ENCODE measurements at places on chromosomes 5 and 9.

GRCh38 chr5:149782895-149783586, 52.9 kb downstream of the PPARGC1B start:
- H3K27me3 ChIP-seq, result no peaks in the 10 kb centered on the region
- H3K4me1 ChIP-seq, result no peaks in the 10 kb centered on the region
- DNase-seq, result no peak
- H3K36me3 ChIP-seq, result no peaks in the 10 kb centered on the region

- no peak overlapping the region for H3K4me3 ChIP-seq
- H3K4me1 ChIP-seq, result no peaks in the 10 kb centered on the region
- no peaks in the 10 kb centered on the region for H3K36me3 ChIP-seq
- H3K27ac ChIP-seq, result no peak overlapping the region
- no peak for DNase-seq
- H3K27me3 ChIP-seq, result no peaks in the 10 kb centered on the region
Observed at GRCh38 chr9:22170556-22170955, 161.5 kb upstream of the CDKN2B start.

DNA sequence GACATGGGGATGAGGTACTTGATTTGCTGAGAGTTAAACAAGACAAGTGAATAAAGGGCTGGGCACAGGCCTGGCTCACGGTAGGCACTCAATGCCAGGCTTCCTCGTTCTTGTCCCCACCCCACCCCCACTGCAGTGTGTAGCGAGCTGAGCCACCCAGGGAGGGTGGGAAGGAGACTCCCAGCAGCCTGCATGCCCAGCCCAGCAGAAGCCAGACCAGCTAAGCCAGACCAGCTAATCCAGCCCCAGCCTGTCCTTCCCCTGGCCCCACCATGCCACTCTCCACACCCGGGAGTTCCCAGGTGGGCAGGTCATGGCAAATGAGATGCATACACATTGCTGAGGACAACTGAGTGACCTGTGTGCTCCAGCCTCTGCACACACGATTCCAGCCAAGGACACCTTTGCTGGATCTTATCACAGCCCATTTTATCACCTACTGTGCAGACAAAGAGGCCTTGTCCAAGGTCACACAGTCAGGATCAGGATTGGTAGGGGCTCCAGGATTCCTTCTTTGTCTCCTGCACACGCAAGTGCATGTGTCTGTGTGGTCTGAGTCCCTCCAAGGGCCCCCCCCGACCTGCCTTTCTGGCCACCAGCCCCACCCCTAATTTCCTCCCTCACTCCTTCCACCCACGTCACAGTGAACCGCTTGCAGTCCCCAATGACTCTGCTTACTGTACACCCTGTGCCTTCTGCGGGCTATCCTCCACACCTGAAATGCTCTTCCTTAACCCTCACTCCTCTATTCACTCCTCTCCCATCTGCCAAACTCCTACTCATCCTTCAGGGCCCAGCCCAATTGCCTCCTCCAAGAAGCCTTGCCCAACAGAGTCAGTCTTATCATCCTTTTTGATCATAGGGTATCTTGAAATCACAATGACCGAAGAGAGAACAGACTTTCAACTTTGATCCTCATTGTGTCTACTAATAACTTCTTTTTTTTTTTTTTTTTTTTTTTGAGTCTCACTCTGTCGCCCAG, 26.6 kb downstream of the DUSP1 start:
- DNase-seq, result no peak
- peak overlapping the region; percentile 97 for H3K27ac ChIP-seq
- peaks cover 29% of the 10 kb centered on the region for H3K4me1 ChIP-seq
- H3K4me3 ChIP-seq, result no peak overlapping the region
- no peaks in the 10 kb centered on the region for H3K36me3 ChIP-seq

DNA sequence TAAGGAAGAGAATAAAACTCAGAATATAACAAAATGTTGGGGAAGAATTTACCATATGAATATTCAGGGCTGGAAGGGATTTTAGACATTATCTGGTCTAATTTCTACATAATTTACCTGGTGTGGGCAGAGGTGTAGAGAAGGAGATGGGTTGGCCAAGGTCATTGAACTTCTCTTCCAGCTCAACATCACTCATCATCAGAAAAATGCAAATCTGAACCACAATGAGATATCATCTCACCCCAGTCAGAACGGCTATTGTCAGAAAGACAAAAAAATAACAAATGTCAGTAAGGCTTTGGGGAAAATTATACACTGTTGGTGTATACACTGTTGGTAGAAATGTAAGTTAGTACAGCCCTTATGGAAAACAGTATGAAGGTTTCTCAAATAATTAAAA, 121.7 kb downstream of the PTTG1 start:
- no peaks in the 10 kb centered on the region for H3K36me3 ChIP-seq
- no peak overlapping the region for H3K4me3 ChIP-seq
- H3K27ac ChIP-seq, result no peak overlapping the region
- DNase-seq, result no peak

DNA sequence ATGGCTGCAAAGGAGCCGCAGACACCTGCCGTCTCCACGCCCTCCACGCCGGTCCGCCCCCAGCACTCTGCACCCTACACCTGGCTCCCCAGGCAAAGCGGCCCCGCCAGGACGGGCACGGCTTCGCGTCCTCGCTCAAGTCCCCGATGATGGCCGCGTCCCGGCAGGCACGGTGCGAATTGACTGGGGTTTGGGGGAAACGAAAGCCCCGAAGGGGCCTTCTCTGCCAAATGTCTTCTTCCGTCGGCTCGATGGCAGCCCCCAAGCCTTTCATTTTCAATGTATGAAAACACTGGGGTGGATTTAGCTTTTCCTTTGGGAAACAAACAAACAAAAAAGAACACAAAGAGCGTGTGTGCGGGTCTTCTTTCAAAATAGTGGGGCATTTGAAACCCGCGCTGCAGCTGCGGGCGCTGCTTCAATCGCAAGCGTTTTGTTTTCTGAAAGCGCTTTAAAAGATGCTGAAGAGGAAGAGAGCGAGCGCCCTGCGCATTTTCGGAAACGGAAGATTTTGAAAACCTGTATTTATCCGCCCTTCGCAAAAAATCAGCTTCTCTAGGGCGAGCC, 160.0 kb downstream of the RMI1 start:
- no peaks in the 10 kb centered on the region for H3K27me3 ChIP-seq
- H3K36me3 ChIP-seq, result no peaks in the 10 kb centered on the region
- H3K4me3 ChIP-seq, result peak overlapping the region; percentile 61
- H3K27ac ChIP-seq, result no peak overlapping the region
- H3K4me1 ChIP-seq, result peaks cover 15% of the 10 kb centered on the region
- DNase-seq, result no peak

DNA sequence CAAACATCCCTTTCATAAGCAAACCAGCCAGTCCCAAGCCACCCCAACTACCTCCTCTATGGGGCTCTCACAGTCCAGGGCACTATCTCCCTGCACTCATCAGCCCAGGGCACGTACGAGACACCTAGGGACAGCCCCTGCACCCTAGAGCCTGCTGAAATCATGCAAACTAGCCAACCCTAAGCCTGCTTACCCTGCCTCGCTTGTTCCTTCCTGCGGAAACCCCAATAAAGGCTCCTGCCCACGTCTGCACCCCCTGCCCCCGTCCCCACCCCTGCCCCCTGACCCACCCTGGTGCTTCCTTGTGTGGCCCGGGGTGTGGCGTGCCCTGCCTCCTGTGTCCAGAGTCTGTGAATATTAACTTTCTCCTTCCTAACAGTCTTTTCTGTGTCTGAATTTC, 135.9 kb downstream of the GADD45G start:
- H3K4me3 ChIP-seq, result no peak overlapping the region
- H3K36me3 ChIP-seq, result no peaks in the 10 kb centered on the region
- no peaks in the 10 kb centered on the region for H3K4me1 ChIP-seq
- no peaks in the 10 kb centered on the region for H3K27me3 ChIP-seq
- H3K27ac ChIP-seq, result no peak overlapping the region

- H3K4me1 ChIP-seq, result no peaks in the 10 kb centered on the region
- no peak for DNase-seq
- H3K36me3 ChIP-seq, result no peaks in the 10 kb centered on the region
- H3K27ac ChIP-seq, result no peak overlapping the region
- no peak overlapping the region for H3K4me3 ChIP-seq
- H3K27me3 ChIP-seq, result no peaks in the 10 kb centered on the region
Observed at GRCh38 chr9:113746486-113746885, 129.6 kb upstream of the ZNF618 start.

- no peaks in the 10 kb centered on the region for H3K27me3 ChIP-seq
- no peaks in the 10 kb centered on the region for H3K36me3 ChIP-seq
- no peak overlapping the region for H3K27ac ChIP-seq
- H3K4me3 ChIP-seq, result no peak overlapping the region
- H3K4me1 ChIP-seq, result no peaks in the 10 kb centered on the region
Observed at GRCh38 chr5:127506616-127507015, 10.8 kb upstream of the PRRC1 start.

DNA sequence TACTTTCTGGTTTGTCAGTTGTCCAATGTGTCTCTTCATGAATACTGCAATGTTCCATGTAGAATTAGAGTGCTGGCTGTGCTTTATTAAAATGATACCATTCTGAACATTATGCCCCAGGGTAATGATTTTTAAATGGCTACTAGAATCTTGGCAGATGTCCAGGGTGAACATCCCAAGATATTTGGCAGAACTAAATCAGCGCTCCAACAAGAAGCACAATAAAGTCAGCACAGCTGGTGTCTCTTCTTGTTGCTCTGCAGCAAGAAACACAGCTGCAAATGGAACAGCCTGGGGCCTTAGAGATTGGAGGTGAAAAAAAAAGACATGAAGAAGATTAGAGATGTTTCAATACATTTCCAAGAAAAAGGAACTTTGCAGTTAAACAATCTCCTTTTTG, 248.3 kb downstream of the CDH18 start:
- no peak overlapping the region for H3K4me3 ChIP-seq
- no peaks in the 10 kb centered on the region for H3K27me3 ChIP-seq
- no peaks in the 10 kb centered on the region for H3K4me1 ChIP-seq
- H3K36me3 ChIP-seq, result no peaks in the 10 kb centered on the region
- no peak overlapping the region for H3K27ac ChIP-seq
- DNase-seq, result no peak

DNA sequence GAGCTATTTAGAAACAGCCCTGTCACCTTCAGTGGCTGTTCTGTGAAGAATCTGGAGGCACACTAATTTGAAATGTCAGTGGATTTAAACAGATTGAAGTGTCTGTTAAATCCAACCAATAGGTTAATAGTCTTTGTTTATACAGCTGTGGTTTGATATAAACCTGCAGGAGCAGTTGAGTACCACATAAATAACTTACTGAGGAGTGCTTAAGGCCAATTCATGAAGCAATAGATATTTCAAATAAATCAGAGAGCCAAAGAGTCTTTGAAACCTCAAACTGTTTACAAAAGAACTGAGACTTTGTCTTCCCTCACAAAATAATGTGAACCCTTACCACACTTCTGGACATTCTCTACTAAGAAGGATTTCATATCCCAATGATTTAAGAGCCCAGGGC, 111.9 kb downstream of the FEM1C start:
- DNase-seq, result no peak
- H3K27ac ChIP-seq, result no peak overlapping the region
- no peaks in the 10 kb centered on the region for H3K27me3 ChIP-seq
- H3K4me1 ChIP-seq, result no peaks in the 10 kb centered on the region

DNA sequence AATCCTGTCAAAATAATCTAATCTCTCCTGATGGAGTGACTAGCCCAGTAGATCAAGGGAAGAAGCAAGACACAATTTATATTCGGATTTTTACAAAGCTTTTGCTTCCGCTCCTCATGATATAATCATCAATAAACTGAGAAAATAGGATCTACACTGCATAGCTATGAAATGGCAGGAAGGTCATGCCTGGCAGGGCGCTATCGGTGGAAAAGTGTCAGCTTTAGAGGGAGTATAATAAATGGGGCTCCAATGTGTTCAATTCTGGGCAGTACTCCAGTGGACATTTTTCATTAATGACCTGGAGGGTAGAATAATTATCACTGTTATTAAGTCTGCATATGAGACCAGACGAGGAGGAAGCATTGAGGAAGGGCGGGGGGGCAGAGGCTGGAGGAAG, 1013.3 kb upstream of the DMAC1 start:
- no peaks in the 10 kb centered on the region for H3K36me3 ChIP-seq
- no peak overlapping the region for H3K27ac ChIP-seq
- no peaks in the 10 kb centered on the region for H3K4me1 ChIP-seq
- no peak for DNase-seq
- no peaks in the 10 kb centered on the region for H3K27me3 ChIP-seq

GRCh38 chr9:83765376-83765775, 52.2 kb downstream of the GKAP1 start:
- no peaks in the 10 kb centered on the region for H3K4me1 ChIP-seq
- no peak for DNase-seq
- H3K4me3 ChIP-seq, result no peak overlapping the region

- H3K36me3 ChIP-seq, result no peaks in the 10 kb centered on the region
- no peak overlapping the region for H3K4me3 ChIP-seq
Observed at GRCh38 chr9:112020680-112021596, 124.3 kb downstream of the UGCG start.

GRCh38 chr9:112820881-112821280, 69.8 kb downstream of the SLC46A2 start:
- DNase-seq, result no peak
- H3K27ac ChIP-seq, result no peak overlapping the region
- no peaks in the 10 kb centered on the region for H3K27me3 ChIP-seq
- no peak overlapping the region for H3K4me3 ChIP-seq
- H3K4me1 ChIP-seq, result peaks cover 6% of the 10 kb centered on the region

GRCh38 chr9:106875529-106875928, 12.6 kb downstream of the ZNF462 start:
- peaks cover 3% of the 10 kb centered on the region for H3K4me1 ChIP-seq
- no peaks in the 10 kb centered on the region for H3K36me3 ChIP-seq
- H3K27me3 ChIP-seq, result no peaks in the 10 kb centered on the region
- no peak for DNase-seq
- no peak overlapping the region for H3K27ac ChIP-seq

DNA sequence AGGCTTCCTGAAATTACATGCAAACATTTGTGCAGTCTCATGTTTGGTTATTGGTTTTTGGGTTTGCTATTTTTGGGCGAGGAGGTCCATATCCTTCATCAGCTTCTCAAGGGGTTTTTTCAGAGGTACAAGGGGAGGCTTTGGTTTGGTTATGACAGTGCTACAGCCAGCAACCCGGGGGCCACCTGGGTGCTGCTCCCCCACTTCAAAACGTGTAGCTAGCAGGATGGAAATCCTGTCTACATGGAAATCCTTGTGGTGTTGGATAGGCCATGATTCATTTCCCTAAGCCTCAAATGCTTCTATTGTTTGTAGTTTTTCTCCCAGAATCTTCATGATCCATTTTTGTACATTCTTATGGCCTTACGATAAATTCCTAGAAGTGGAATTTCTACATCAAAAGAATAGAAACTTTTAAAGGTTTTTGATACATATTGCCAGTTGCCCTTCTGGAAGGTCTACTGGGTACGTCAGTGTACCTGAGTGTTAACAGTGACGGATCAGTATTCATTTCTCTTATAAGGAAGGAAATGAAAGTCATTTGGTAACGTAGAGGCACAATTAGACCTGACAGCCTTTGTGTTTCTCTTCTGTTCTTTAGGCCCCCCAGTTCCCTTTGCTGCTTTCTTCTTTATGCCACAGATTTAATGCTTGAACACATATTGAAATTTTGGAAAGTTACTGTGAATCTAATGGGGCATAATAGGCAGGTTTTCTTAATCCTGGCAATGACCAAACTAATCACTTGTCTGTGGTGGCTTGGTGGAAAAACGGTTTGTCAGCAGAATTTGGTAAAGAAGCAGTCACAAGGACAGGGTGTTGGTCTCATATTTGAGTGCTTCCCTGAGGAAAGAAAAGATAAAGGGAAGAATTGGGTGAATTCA, 69.7 kb upstream of the ABL1 start:
- no peak overlapping the region for H3K4me3 ChIP-seq
- no peaks in the 10 kb centered on the region for H3K27me3 ChIP-seq
- no peak overlapping the region for H3K27ac ChIP-seq
- H3K36me3 ChIP-seq, result no peaks in the 10 kb centered on the region
- peaks cover 32% of the 10 kb centered on the region for H3K4me1 ChIP-seq
- no peak for DNase-seq
